Activated naive CD4-positive, alpha-beta T cell treated with anti-CD3 and anti-CD28 coated beads, Interleukin-2, amount 50 U/mL, for 72 hours (primary cell): ENCODE measurements at places on chromosomes 7 and 10.

- no peak for DNase-seq
Observed at GRCh38 chr7:45163692-45164052, 6.1 kb downstream of the RAMP3 start.

- DNase-seq: no peak
Observed at GRCh38 chr7:141115965-141116364, 42.1 kb downstream of the TMEM178B start.

DNA sequence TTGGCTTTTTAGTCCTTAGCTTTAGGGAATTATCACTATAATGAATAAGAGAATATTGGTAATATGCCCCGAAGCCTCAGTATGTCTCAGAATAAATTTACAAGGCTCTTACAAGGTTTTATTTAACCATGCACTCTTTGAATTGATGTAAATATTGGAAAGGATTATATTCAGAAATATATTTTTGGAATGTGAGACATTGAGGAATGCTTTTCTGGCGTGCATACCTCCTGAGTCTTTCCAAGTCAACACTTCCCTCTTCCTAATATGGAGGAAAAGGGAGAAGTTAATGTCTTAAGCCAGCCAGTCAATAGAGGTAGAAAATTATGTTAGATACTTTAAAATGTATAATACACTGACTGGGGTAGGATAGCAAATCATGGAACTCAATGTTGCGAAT lies 1.2 kb upstream of the OR2F1 start:
- DNase-seq: no peak

DNA sequence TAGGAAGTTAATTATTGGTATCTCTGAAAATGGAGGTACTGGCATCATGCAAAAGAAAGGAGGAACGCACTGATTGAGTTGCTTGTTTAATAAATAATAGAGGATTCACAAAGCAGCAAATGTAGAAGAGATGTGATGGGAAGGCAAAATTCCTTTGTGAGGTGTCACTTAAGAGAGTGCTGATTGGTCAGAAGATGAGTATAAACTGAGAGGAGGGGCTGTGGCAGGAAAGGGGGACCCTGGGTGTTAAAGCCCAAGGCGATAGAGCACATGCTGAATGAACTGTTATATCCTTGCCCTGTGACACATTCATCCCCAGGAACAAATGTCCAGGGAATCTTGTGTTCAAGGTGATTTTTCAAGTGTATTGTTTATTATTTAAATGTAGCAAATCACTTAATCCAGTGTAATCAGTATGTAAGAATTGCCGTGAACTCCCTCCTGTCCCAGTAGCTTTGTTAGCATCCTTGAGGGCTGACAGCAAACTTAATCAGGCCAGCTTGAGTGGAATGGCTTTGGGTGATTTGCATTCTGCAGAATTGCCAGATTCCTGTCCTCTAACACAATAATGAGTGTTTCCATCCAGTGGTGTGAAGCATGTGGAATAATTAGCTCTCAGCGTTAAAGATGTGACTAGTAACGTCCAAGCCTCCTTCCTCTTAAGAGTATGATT lies 111.9 kb downstream of the CHN2 start:
- no peak for DNase-seq

GRCh38 chr7:32255036-32255435 lies 184.8 kb upstream of the PDE1C start:
- DNase-seq: no peak

- no peak for DNase-seq
Observed at GRCh38 chr10:129676014-129676413, 209.0 kb downstream of the MGMT start.

DNA sequence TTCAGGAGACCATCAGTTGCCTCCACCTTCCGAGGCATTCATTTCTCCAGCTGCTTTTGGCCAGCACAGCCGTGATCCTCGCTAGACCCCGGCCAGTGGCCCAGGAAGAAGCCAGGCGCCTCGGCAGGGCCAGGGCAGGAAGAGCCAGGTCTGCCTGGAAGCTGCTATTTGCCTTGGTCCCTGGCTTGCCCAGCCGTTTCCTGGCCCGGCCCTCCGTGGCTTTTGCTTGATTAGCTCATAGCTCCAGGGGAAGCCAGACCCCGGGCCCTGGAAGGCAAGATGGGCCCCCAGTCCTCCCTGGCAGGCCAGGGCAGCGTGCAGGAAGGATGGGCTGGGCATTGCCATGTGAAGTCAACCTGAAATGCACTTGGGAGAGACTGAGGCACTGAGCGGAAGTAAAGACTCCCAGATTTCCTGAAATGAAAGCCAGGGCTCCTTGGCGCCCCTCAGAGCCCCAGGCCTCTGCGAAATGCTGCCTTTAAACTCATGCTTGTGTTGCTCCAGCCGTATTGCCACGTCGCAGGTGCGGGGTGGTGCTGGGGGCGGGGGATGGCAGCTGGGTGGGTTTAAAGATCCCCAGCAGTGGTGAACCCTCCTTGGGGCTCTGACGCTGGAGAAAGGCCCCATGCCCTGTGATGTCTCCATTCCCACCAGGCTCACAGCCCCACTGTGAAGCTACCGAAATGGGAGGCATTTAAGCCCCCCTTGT lies 160.6 kb downstream of the GRK5 start:
- no peak for DNase-seq

GRCh38 chr10:11668847-11669610 lies 57.6 kb upstream of the USP6NL start:
- no peak for DNase-seq

GRCh38 chr7:74334030-74334429 lies 44.8 kb downstream of the CLIP2 start:
- no peak for DNase-seq

- DNase-seq: no peak
Observed at GRCh38 chr7:99371376-99371920, 3.1 kb upstream of the ARPC1B start.

DNA sequence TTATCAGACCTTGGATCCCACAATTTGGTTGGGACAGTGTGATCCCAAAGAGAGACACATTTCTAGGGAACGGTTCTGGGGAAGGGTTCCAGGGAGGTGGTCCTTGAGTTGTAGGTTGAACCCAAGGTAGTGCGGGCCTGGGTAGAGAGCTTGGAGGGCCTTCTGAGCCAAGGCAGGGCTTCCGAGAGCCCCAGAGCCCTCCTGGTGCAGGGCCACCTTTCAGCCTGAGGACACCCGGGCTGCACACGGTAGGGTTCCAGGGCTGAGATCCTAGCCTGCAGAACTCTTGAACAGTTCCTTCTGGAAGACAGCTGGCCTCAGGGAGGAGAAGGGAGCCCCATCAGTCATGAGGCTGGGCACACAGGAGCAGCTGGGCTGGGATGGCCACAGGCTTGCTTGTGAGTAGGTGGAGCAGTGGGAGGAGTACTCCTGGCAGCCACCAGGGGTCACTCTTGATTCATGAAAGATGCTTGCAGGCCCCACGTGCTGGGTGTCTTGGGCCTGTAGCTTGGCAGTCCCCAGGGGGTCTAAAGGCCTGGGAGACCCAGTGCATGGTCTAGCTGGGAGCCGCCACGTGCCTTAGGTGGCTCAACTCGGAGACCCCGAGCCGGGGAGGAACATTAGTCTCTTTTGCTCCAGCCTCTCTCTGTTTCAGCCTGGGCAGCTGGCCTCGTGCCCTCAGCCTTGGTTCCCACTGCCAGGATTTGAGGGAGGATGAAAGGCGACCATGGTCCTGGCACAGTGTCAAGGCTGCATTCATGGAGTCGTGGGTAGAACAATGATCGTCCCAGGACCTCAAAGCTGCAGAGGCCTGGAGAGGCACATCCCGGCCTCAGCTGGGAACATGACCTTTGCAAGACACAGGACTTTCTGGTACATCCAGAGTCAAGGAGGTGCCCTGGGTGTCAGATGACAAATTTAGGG lies 381.6 kb downstream of the TYW1 start:
- peak; percentile 69 for DNase-seq

DNA sequence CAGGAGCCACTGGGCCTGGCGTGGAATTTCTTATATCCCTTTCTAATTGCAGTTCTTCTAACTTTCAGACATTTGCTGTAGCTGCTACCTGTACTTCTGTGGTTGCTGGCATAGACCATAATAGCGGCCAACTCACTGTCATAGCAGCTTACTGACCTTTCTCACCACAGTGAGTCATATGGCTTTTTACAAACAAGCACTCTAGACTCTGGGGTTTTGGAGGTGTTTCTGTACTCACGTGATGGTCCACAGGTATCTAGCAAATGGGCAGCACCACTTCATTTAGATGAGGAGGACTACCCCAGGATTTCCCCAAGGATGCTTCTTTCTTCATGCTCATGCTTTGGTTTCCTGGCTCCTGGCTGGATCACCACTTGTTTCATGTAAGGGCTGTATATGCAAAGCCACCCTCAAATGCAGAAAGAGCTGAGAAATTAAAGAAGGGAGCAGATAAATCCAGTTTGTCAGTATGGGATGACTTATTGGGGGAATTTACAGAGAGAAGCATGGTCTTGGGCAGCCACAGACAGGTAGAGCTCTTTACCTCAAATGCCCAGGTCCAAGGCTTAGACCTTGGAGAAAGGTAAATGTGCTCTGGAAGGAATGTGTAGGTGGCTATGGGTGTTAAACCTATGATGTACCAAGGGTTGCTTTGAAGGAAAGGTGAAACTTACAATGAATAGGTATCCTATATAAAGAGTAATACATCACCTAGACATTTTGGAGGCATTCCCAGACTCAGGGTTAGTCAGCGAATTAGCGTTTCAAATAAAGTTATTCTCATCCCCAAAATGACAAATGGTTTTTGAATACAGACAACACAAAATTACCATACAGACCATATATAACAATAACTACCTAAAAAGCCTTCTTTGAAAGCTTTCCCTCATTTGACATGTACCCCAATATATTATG lies 15.9 kb upstream of the SLC25A16 start:
- DNase-seq: no peak

DNA sequence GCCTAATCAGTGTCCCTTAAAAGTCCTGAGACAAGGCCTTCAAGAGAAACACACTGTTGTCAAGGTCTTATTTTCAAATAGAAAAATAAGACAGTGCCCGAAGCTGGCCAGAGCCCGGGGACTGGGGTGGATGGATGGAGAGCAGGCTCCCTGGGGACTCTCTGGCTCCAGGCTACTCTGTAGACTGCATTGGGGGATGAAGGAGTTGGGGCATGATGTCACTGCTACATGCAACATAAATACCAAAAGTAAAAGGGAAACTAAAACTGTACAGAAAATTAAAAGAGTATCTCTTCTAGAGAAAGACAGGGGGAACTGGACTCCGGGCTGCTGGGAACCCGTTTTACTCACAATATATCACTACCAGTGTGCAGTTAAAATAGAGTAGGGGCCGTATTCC lies 629.8 kb downstream of the KCNMA1 start:
- DNase-seq: no peak

DNA sequence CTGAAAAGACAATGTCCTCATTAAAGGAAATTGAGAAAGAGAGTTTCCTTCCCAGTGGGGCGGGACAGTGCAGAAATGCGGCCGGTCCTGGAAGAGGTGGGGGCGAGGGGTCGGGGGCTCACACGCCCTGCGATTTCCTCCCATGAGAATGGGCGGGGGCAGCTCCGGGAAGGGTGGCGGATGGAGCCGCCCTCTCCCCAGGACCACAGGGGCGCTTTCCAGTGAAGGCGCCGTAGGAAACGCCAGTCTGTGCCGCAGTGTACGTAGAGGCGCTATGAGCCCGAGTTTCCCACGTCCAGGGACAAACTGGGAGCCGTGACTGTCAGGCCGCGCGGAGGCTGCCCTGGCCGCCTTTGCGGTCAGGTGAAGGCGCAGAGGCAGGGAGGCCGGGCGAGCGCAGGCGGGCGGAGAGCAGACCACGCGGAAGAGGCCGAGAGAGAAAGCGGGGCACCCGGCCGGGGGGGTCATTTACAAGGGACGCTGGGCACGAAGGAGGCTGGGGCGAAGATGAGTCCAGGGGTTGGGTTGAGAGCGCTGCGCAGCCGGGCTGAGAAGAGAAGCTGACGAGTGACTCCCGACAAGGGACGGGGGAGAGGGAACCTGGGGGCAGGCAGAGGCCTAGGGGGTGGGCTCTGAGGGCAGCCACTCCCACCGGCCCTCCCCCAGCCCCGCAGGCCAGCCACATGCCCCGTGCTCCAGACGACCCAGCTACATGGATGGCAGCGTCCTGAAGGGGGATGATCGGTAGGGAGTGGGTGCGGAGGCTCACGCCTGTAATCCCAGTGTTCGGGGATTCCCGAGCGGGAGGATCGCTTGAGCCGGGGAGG lies 45.0 kb downstream of the ALOX5 start:
- peak; percentile 51 for DNase-seq

GRCh38 chr7:74141705-74142104 lies 32.5 kb upstream of the EIF4H start:
- no peak for DNase-seq

- DNase-seq: no peak
Observed at GRCh38 chr10:26573674-26574073, 123.8 kb upstream of the PDSS1 start.
